ENCODE measurements at places on chromosomes 2 and 18.
A peak's percentile ranks its signal among the peaks of the same experiment; 100 is the strongest.

DNA sequence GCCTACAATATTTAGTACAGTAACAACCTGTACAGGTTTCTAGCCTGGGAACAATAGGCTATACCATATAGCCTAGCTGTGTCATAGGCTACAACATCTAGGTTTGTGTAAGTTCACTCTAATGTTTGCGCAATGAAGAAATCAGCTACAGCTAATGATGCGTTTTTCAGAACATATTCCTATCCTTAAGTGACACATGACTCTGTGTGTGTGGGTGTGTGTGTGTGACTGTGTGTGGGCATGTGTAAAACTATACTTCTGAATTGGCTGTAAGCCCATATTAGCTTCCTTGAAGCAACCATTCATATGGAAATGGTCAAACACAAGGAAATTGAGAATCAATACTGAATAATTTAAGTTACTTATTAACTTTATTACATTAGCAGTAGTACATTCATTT is 120.8 kb upstream of the SULT1C3 start:
- DNase-seq = no peak

DNA sequence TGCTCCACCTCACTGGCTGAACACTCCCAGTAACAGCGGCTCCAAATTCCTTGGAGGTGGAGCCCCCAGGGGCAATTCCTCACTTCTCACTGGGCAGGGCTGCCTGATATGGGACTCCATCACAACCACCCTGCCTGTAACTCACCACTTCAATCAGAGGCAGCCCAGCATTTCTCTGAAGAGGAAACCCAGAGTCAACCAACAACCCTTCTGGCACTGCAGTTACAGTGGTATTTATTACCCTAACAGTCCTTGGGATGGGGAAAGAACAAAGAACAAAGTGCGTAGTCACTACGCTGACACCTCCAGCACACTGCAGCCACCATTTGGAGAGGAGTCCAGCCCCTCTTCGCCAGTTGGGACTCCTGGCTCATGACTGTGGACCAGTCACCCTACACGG is 85.7 kb upstream of the GALNT13 start:
- DNase-seq = no peak

- no peak for DNase-seq
Observed at GRCh38 chr2:3348767-3349166, 28.9 kb downstream of the EIPR1 start.

DNA sequence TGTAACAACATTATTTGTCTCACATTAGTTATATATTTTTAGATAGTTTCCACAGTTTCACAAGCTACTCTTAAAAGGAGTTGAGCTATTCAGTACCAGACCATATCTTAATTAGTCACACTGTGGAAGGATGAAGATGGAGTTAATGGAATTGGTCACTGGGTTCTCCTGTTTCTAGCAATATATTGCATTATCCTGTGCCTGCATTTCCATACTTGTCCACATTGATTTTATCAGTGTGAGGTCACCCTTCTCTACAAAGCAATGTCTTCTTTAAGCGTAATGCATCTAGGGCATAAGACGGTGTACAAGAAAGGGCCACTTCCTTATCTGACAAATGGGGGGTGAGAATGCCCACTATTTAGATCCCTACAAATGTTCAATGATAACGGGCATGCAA is 216.8 kb upstream of the TANK start:
- DNase-seq = no peak

DNA sequence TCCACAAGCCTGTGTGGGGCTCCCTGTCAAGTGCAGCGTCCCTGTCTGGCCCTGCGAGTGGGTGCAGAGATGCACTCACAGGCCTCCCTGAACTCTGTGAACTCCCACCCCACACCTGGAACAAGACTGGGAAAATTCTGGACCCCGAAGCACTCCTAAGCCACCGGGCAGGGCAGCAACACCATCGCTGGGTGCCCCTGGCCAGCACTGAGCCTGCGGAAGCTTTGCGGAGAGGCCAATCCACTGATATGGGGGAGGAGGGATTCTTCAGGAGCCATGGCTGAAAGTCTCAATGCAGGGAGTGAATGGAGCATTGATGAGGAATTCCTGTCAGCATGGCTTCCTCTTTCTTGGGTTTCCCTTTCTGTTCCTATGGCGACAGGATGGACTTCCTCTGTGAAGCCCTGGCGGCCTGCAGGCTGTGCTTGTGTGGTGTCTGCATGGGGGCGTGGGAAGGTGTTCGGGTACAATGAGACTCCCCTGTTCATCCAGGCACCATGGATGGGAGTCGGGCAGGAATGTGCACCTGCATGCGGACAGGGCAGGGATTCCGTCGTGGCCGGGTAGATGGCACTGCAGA is 15.1 kb downstream of the TRIB2 start:
- DNase-seq = no peak

GRCh38 chr2:53403792-53404413 is 363.7 kb upstream of the CHAC2 start:
- no peak for DNase-seq

DNA sequence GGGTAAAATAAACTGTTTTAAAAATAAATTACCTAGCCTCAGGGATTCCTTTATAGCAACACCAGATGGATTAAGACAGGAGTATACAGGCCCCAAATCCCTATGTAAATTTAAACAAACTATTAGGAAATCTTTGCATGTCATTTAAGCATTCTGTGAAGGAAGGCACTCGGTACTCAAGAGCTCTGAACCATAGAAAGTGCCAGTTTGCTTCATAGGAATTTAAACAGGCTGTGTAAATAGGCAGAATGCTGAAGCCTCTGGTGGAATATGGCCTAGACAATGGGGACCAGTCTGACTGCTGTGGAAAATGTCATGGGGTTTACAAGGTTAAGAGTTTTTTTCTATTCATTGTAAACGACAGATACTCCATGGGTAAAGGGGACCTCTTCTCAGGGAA is 377.4 kb downstream of the DLGAP1 start:
- DNase-seq = no peak

- no peak for DNase-seq
Observed at GRCh38 chr2:33107690-33108482, 161.1 kb downstream of the LTBP1 start.

DNA sequence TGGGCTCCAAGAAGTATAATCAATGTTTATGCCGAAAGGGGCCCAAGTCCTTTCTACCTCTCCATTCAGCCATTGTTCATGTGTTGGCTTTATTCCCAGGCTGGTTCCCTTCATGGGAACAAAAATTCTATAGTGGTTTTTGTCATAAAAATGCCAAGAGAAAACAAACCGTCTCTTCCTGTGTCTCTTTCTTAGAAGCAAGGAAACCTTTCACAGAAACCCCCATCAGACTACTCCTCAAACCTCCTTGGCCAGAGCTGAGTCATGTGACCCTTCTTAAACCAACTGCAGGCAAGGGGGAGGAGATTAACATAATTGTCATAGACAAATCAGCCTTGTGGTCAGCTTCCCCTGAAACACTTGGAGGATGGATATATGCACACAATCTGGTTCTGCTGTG is 75.1 kb upstream of the TANK start:
- no peak for DNase-seq

GRCh38 chr2:106997204-106997603 is 111.2 kb upstream of the ST6GAL2 start:
- no peak for DNase-seq

DNA sequence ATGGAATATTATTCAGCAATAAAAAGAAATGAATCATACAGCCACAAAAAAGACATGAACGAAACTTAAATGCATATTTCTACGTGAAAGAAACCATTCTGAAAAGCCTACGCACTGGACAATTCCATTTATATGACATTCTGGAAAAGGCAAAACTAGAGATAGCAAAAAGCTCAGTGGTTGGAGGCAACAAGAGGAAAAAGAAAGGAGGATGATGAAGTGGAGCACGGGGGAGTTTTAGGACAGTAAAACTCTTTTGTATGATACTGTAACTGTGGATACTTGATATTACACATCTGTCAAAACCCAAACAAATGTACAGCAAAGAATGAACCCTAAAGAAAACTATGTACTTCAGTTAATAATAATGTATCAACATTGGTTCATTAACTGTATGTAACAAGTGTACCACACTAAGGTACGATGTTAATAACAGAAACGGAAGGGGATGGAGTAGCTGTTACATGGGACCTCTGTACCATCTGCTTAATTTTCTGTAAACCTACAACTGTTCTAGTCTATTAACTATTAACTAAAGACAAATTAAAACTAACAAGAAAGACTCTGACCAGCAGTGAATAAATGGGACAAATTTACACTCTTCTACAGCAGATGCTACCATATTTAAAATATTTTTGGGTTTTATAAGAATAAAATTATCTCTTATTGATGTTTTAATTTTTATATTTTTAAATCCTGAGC is 31.5 kb downstream of the ROCK2 start:
- DNase-seq = no peak

- DNase-seq = peak; percentile 33
Observed at GRCh38 chr2:135179689-135180088, 127.6 kb downstream of the RAB3GAP1 start.

DNA sequence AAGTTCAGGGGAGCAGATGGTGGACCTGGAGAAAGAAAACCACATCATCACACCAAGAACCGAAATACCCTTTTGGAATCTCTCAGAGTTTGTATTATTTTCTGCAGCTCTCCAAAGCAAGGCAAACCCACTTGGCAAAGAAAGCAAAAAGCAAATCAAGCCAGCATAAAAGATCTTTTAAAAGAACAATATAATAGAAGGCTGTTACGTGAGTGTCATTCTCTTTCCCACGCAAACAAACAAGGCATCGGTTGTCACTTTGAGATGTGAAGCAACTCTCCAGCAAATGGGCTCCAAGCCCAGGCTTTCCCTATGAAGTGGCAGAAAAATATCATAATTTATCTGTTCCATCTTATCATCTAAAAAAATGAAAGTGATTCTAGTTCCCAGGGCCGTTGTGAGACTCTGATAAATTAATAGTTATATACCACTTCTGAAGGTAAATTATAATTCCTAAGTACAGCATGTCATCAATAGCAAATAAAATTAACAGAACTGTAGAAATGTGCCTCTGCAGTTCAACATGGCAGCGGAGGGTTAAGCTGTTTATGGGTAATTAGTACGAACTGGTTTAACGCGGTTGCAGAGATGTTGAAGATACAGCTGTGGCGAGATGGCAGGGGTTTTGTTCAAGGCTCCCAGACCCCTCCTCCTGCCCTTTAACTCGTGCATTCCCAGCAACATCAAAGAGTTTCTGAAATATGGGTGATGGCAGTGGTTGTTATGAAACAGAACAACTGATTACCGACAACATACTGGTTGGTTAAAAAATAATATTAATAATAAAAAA is 89.2 kb downstream of the EPHA4 start:
- no peak for DNase-seq

DNA sequence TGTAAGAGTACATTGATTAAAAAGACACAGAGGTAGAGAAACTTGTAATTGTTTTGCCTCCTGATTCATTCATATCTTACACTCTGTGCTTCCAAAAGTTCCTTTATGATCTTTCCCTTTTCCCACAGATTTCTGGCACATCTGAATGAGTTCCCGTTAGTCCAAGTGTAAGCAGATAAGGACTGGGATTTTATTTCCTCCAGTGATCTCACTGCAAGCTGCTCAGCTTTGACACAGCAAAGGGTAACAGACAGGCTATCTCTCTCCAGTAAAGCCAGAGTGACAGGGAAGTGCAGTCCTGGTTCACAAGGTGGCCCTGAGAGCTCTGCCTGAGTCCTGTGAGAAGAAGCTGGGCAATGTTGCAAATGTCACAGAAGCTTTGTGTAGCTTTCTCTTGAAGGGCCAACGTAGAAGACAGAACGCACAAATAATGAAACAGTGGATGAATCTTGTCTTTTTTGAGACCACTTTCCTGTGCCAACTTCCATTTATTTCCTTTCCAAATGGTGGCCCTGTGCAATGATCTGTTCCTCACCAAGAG is 32.5 kb upstream of the KCNE4 start:
- DNase-seq = no peak

DNA sequence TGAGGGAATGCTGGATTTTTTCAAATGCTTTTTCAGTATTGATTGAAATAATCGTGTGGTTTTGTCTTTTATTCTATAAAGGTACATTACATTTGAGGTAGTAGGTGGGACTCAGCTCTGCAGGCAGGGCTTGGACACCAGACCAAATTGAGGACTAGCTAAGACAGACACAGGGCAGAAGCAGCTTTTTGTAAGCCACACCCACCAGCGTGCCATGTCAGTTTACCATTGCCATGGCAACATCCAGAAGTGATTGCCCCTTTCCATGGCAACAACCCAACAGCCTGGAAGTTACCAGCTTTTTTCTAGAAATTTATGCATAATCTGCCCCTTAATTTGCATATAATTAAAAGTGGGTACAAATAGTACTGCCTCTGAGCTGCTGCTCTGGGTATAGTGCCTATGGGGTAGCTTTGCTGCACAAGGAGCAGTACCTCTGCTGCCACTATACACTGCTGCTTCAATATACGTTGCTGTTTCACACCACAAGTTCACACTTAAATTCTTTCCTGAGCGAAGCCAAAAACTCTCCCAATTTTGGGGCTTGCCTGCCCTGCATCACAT is 23.6 kb upstream of the VWA3B start:
- peak; percentile 42 for DNase-seq

GRCh38 chr2:88690591-88691338 is 708 bp upstream of the RPIA start:
- peak; percentile 70 for DNase-seq

DNA sequence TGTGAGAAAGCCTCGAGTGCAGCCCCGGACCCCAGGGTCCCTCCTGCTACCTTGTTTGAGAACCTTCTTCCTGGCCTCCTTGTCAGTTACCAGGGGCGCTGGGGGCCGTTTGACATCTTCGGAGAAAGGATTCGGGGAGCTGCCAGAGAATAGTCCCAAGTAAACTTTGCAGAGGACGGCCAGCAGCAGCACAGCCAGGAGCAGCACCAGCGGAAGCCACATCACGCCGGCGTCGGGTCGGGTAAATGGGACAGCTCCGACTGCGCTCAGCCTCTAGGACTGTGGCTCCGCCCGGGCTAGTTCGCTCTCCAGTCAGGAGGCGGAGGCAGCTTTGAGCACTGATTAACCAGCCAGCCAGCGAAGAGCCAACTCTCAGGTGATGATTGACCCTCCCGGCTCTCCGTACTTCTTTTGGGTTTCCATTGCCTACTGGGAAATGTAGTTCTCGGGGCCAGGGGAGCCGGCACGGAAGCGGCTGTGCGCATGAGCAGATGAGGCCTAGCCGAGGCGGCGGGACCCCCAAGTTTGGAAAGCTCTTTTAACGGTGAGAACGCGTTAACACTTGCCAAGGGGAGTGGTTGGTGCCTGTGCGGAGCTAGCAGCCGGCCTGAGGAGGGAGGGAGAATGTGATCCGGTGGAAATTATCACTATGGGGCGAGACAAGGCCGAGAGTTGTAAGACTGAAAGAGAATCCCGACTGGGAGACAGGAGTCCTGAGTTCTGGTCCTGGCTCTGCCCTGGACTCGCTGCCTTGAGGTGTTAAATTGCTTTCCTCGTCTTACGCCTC is at the start of the genes ELMOD3 and RETSAT:
TSS of gene ELMOD3 (plus strand) at position 484 of the 787 bp plus-strand sequence. CDS start 2,430 bp downstream, outside the sequence.
TSS of gene RETSAT (minus strand) at position 243 of the 787 bp plus-strand sequence. CDS start at position 222, 21 bp downstream.
- peak; percentile 99 for DNase-seq

DNA sequence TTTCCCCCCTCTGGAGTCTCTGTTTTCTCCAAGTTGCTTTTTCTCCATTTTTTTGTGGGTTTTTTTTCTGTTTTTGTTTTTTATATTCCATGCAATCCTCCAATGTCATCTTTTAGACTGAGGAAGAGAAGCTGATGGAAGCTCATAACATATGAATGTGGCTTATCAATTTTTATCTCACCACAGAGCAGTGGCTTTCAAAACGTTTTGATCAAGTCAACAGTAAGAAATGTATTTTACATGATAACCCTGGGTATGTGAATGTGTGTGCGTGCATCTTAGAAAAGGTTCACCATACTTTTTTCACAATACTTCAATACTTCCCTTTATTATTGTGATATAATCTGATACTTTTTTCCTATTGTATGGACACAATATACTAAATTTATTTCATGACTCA is 64.6 kb upstream of the CDCA7 start:
- no peak for DNase-seq

GRCh38 chr2:170524828-170525565 is 190.1 kb upstream of the SP5 start:
- no peak for DNase-seq
